ENCODE measurements at places on chromosomes 11 and 22. TPM values are rescaled to one million over a fixed set of nuclear protein-coding genes. Genes with fewer than 3 reads are reported as not detected.

GRCh38 chr11:68756171-68756766 lies 4.9 kb upstream of the TESMIN start:
- DNase-seq, result no peak
- H3K27ac ChIP-seq, result 0 out of 2 replicates have a peak overlapping the region, but pooled peaks have one; percentile 5
- peaks cover 17% of the 10 kb centered on the region for H3K4me1 ChIP-seq
- H3K27me3 ChIP-seq, result no peaks in the 10 kb centered on the region

DNA sequence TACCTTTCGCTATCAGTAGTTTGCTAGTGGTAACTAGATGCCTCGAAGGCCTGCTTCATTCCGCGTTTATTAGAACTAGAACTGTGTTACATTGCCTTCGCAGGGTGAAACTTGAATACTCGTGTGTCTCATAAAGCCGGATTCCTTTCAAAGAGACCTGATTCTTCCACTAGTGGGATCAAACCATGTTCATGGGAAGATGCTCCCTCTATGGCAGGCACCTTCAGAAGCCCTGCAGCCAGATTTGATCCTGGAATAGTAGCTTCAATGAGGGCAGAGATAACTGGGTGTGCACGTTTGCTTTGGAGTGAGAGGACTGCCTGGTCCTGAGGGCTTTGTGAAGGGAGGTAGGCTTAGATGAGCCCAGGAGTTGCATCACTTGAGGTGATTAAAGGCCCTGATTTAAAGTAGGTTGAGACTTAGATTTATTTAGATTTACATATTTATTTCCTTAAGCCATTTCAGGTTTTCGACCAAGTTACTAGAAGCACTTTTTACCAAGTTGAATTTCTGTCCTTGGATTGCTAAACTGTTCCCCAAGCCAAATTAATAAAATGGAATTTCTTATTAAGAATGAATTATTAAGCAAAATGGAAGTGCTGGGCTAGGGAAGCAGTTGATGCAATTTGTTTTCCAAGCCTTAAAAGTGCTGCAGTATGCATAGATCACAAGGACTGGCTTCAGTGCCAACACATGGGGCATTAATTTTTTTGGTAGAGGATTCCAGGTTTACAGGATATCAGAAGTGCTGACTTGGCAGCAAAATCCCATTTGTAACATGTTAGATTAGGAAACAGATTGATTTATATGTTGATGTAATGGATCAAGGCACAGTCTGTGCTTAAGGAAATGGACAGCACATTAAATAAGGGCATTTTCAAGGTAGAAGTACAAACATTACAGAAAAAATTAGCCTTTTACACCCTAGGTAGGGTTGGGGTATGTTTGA lies 32.9 kb downstream of the APLP2 start:
- peaks cover 15% of the 10 kb centered on the region for H3K36me3 ChIP-seq
- H3K27me3 ChIP-seq, result no peaks in the 10 kb centered on the region
- no peak for DNase-seq
- no peak overlapping the region for H3K4me3 ChIP-seq

- no peaks in the 10 kb centered on the region for H3K4me1 ChIP-seq
- H3K27ac ChIP-seq, result no peak overlapping the region
- H3K36me3 ChIP-seq, result no peaks in the 10 kb centered on the region
- no peak for DNase-seq
These were observed 143.9 kb downstream of the CADM1 start for GRCh38 chr11:115360186-115360824.

GRCh38 chr11:48270621-48271020 lies 7.0 kb downstream of the OR4X1 start:
- no peak overlapping the region for H3K27ac ChIP-seq
- peaks cover 52% of the 10 kb centered on the region for H3K36me3 ChIP-seq
- DNase-seq, result no peak

DNA sequence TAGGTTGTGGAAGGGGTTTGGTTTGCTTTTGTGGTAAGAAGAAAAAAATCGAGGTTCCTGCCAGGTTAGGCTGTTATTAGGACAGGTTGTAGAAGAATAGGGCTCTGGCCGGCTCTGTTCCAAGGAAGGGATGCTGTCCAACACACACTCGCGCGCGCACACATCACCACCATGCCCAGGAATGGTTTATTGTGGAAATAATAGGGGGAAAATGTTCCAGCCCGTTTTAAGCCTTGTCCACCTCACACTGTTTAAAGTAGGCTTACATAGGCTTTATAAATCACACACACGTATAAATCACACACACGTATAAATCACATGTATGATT lies 1.2 kb upstream of the ARHGAP20 start:
- H3K4me1 ChIP-seq, result peaks cover 21% of the 10 kb centered on the region
- DNase-seq, result no peak
- peaks cover 66% of the 10 kb centered on the region for H3K27me3 ChIP-seq
- H3K4me3 ChIP-seq, result peak overlapping the region; percentile 81
- H3K27ac ChIP-seq, result no peak overlapping the region
- no peaks in the 10 kb centered on the region for H3K36me3 ChIP-seq

GRCh38 chr22:29872989-29873388 lies 10.0 kb upstream of the MTMR3 start:
- no peaks in the 10 kb centered on the region for H3K27me3 ChIP-seq
- peaks cover 18% of the 10 kb centered on the region for H3K4me1 ChIP-seq
- H3K36me3 ChIP-seq, result no peaks in the 10 kb centered on the region
- DNase-seq, result no peak
- no peak overlapping the region for H3K27ac ChIP-seq

GRCh38 chr11:67255864-67256263 lies 10.4 kb upstream of the GRK2 start:
- H3K27me3 ChIP-seq, result peaks cover 9% of the 10 kb centered on the region
- no peak overlapping the region for H3K4me3 ChIP-seq
- H3K4me1 ChIP-seq, result no peaks in the 10 kb centered on the region
- H3K27ac ChIP-seq, result peak overlapping the region; percentile 27
- no peak for DNase-seq

- H3K27ac ChIP-seq, result peak overlapping the region; percentile 93
- H3K27me3 ChIP-seq, result no peaks in the 10 kb centered on the region
- no peak for DNase-seq
These were observed 822 bp downstream of the MARK2 start for GRCh38 chr11:63839508-63840355.

The MS4A15 gene
- 0.39 TPM for total RNA-seq

The TMPRSS5 gene
- total RNA-seq, result 1.7 TPM

The TRPT1 gene
- 58.8 TPM for total RNA-seq

The OR8G1 gene
- total RNA-seq, result not detected

The UBQLN3 gene
- not detected for total RNA-seq

The KCNQ1 gene
- 4.3 TPM for total RNA-seq

The PRSS23 gene
- total RNA-seq, result 4.2 TPM

The TOB2 gene
- 46.6 TPM for total RNA-seq

The ANO1 gene
- total RNA-seq, result 5.0 TPM

The PLAAT2 gene
- 0.25 TPM for total RNA-seq

The DMC1 gene
- total RNA-seq, result 4.3 TPM

The TREH gene
- total RNA-seq, result not detected

The PLAAT5 gene
- total RNA-seq, result 23.0 TPM

The SAA1 gene
- total RNA-seq, result 12.8 TPM
